ENCODE measurements at places on chromosomes 1 and 21. TPM values are rescaled to one million over a fixed set of nuclear protein-coding genes. Genes with fewer than 3 reads are reported as not detected.

EYA3 gene
- 11.9 TPM for total RNA-seq

MAP3K21 gene
- total RNA-seq, result 0.88 TPM

F13B gene
- total RNA-seq, result not detected

TMEM51 gene
- 0.98 TPM for total RNA-seq

AIRE gene
- not detected for total RNA-seq

LCE7A gene
- not detected for total RNA-seq

CACNA1S gene
- not detected for total RNA-seq

TMPRSS15 gene
- not detected for total RNA-seq

Measured in subcutaneous adipose tissue (tissue), 4 donors.